ENCODE measurements at places on chromosomes 3 and 15.

DNA sequence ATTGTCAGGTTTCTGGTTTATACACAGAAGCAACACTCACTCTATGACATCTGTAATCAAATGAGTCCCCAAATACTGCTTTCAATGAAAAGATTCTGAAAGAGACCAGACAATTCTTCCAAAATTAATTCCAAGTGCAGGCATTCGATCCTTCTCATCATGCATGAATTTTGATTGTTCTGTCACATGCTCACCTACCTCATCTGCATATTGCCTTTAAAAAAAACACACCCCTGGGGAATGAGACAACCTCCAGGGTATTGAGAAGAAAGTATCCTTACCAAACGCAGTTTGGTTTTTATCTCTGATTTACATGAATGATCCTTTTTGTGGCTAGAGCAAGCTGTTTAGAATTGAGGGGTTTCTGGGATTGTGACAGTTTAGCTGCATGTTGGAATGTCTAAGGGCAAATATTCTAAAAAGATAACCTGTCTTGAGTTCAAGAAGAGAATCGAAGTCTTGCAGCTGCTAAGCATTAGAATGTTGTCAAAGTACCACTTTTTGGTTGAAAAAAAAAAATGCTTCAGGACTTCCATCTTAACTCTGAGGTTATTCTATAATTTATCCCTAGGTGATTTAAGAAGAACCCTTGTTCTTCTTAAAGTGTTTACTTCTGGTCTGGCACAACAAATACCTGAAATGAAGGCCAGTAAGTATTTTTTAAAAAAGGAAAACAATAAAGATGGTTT lies 653.1 kb downstream of the RBMS3 start:
- DNase-seq, result no peak

- DNase-seq, result no peak
These were observed 38.6 kb downstream of the TRPM1 start for GRCh38 chr15:31062911-31063310.

DNA sequence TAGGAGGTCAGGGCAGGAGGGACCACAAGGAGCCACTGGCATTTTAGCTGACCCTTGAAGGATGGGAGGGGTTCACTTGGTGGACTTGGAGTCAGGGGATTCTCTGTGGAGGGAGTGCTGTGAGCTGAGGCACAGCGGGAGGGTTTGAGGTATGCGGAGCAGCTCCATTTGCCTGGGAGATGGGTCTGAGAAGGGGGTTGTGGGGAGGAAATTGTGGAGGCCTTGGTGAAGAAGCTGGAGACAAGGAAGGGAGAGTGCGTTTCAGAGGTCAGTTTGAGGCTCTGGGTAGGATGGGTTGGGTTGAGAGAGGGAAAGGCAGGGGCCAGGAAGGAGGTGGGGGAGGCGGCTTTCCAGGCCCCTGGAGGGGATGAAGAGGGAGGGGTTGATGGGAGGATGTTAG lies 20.2 kb downstream of the PLEKHO2 start:
- DNase-seq, result no peak

DNA sequence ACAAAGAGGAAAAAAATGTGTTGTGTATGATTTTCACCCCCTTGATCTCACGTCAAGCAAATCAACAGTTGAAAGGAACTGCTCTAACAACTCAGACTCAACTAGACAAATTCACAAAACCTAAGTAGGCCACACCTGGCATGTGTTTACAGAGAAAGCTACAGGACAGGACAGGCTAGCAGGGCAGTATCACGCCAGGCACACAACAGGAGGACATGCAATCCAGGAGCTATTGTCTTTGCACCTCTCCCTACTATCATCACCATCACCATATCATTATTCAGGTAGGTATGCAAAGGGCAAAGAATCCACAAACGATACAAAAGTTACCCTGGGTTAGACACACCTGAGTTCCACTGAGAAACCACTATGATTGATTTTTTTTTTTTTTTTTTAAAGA lies 86.4 kb downstream of the TBL1XR1 start:
- DNase-seq, result no peak

GRCh38 chr3:39205919-39206516 lies 13.6 kb upstream of the XIRP1 start:
- no peak for DNase-seq

DNA sequence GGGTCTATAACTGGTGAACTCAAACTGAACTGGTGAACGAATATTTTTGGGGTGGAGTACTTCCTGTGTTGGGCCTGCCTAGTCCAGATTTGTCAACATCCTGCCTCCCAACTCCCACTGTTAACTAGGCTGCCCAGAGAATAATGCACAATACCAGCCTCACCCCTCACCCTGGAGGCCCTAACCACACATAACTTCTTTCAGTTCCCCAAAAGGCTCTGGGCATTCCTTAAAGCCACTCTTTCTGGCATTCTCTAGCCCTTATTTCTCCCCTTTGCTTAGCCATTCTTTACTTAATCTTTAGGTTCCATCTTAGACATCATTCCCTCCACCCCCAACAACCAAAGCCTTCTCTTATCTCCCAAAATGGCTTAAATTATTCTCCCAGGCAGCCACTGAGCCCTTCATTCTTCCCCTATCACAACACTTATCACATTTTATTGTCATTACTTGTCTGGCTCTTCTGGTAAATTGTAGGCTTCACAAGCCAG lies 9.1 kb upstream of the SEC11A start:
- DNase-seq, result no peak

DNA sequence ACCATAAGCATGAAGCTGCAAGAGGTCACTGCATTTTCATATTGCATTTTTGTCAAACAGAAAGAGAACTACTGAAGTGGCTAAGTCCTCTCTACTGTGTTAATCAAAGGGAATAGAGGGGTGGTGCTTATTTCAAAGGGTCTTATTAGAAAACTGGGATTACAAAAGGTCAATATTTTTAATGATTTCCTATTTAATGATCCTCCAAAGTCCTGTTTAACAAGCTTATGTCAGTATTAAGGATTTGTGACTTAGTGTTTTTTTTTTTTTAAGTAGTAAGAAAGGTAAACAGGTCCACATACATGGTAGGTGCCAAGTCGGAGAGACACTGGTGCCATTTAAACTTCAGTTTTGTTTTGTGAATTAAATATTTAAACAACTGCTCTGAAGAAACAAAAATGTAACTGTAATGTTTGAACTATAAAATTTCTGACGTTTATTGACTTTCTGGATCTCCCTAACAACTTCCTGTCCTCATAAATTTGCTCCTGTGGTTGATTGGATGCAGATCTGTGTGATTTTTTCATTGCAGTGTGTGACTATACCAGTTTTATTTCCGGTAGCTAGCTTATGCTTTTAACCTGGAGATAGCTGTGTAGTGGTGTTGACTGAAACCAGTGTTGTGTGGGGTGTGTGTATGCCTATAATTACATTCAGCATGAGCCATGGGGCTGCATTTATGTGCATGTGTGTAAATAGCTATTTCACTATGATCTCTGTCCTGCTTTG lies 8.6 kb upstream of the CACNA1D start:
- no peak for DNase-seq

- DNase-seq, result peak; percentile 10
These were observed 23.0 kb downstream of the ITGA11 start for GRCh38 chr15:68408971-68409370.

Measured in liver (tissue), 10 donors.